ENCODE measurements at places on chromosomes 4 and X. TPM values are rescaled to one million over a fixed set of nuclear protein-coding genes. Genes with fewer than 3 reads are reported as not detected.

DNA sequence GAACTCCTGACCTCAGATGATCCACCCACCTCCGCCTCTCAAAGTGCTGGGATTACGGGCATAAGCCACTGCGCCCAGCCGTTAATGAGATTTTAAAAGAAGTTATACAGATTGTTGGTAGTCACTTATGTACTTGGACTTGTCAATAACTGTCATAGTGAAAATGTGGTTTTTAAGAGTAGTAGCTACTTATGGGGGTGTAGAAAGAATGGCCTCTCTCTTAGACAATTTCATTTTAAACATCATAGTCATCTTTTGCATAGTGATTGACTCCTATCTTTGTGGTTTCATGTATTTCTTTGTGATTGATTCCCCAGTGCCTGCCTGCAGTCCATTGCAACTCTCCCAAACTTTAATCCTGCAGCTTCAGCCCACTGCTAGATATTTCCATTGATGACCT, 17.4 kb downstream of the FAM199X start:
- no peak for DNase-seq

The SFRP2 gene
- 0.82 TPM for total RNA-seq

GRCh38 chr4:83138946-83139345, 24.4 kb upstream of the PLAC8 start:
- DNase-seq = no peak

DNA sequence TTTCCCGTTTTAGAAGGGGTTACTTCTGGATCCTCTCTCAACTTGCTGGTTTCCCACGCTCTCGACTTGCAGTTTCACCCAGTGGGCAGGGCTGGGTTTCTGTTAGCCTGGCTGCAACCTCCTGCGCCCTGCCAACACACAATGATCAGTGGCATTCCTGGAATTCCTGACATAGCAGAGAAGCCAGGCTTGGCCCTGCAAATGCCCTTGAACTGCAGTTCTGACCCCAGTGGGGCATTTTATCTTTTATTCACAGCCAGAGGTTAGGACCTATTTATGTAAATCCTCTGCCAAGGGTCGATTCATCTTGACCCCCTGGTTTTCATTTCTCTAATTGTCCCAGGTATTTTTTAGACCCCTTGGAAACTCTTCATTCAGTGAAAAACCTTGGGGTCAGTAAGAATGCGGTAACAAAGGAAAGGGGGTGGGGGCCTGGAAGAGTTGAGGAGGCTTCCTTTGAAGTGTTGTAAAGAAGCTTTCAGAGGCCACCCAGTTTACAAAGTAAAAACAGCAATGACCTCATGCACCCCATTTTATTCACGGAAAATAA, 217.6 kb downstream of the ZNF674 start:
- DNase-seq = no peak

DNA sequence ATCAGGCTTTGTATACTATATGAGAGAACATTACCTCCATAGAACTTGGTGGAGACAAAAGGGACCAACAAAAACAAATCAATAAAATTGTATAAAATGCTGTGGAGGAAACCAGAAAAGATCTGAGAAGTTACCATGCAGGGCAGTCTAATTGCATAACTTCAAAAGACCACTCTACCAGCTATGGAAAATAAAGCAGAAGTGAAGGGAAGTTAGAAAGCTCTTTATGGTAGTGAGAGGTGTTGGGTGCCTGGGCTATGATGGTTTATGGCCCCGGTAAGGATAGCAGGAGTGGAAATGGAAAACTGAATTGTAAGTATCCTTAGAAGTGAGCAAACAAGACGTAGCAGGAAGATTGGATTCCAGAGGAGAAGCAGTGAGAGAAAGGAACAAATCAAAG, 3.1 kb downstream of the TMEM184C start:
- no peak for DNase-seq

The STATH gene
- total RNA-seq = not detected

DNA sequence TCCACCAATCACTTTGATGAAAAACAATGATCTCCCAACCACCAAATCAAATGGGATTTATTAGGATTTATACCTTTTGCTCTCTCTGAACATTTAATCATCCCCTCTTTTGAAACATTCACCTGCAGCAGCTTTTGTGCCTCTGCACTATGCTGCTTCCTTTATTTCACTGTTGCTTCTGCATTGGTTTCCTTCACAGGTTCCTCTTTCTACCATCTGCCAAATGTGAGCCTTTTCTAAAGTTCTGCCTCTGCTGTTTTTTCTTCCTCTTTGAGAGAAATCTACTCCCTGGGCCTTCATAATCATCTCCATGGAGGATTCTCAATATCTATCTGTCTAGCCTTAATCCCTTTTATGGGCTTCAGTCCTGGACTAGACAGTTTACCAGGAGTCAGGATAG, 24.7 kb downstream of the CUL4B start:
- DNase-seq = no peak

DNA sequence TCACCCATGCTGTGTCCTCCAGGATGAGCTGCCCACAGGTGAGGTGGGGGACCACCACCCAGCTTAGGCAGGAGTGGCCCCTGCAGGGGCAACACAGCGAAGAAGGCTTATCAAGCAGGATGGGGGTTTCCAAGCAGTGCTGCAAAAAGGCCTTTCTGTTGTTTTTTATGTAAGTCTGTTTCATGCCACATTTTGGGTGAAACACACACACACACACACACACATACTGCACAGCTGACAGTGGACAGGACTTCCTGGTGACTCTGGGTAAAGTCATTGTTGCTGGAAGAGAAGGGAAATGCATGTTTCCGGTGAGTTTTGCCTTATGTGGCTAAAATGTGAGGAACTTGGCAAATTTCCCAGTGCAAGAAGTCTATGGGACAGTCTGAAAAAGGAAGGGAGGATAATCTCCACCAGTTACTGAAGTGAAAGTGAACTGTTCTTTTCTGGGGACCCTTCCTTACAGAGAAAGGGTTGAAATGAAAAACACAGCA, 119.2 kb downstream of the IRF2 start:
- no peak for DNase-seq

- no peak for DNase-seq
These were observed 55.3 kb downstream of the PALLD start for GRCh38 chr4:168551945-168552695.

- DNase-seq = no peak
These were observed 123.5 kb downstream of the DCHS2 start for GRCh38 chr4:154368060-154368459.

DNA sequence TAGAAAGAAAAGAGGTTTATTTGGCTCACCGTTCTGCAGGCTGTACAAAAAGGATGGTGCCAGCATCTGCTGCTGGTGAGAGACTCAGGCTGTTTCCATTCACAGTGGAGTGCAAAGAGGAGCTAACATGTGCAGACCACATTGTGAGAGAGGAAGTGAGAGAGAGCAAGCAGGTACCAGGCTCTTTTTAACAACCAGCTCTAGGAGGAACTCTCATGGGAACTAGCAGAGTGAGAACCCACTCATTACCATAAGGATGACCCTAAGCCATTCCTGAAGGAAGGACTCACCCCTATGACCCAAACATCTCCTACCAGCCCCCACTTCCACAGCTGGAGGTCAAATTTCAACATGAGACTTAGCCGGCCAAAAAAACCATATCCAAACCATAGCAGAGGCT, 158.6 kb upstream of the ADGRL3 start:
- no peak for DNase-seq

- DNase-seq = no peak
These were observed 5.0 kb upstream of the MGST2 start for GRCh38 chr4:139660568-139661043.

The PNMA6F gene
- 0.82 TPM for total RNA-seq

- no peak for DNase-seq
These were observed 98.2 kb downstream of the SLC39A8 start for GRCh38 chr4:102247041-102247440.

The WAS gene
- 2.0 TPM for total RNA-seq

GRCh38 chr4:8303485-8304281, 34.1 kb downstream of the HTRA3 start:
- no peak for DNase-seq

DNA sequence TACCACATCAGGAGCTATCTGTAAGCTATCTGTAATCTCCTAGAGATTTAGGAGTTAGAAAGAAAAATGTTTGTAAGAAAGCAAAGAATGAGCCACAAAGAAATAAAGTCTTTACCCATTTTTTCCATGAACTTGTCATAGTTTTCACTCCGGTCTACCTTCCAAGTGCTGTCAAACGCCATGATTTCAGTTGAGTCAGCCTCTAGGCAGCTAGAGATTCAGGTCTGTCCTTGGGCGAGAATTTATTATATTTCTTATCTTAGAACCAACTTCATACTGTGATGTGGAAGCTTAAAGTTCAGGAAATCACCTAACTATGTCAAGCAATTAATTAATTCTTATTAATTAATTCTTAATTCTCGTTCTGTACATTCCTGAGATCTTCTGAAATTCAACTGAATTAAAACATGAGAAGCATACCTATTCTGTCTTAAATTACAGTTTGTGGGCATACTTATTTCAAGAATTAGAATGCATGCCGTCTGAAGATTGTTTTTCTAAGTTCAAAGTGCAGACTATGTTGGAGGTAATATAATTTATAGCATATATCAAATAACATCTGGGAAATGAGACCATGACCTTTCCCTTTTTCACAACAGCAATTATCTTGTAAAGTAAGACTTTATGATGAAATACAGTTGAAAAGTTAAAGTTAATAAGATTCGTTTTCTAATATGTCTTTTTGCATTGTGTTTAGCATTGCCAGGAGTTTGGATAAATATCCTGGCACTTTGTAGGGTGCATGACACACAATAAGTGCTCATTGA, at the start of gene FABP2:
Gene FABP2 (minus strand): TSS at position 218 of the 767 bp plus-strand sequence. CDS start 36 bp downstream, at position 182.
- DNase-seq = no peak

GRCh38 chrX:153727123-153727931, 2.7 kb downstream of the ABCD1 start:
- peak; percentile 71 for DNase-seq

GRCh38 chr4:41323179-41323578, 66.5 kb downstream of the UCHL1 start:
- no peak for DNase-seq

The MAGEA1 gene
- total RNA-seq = not detected

The GPR119 gene
- total RNA-seq = not detected

- peak; percentile 37 for DNase-seq
These were observed 702 bp upstream of the CDKN2AIP start for GRCh38 chr4:183443655-183444213.

GRCh38 chrX:39519566-39520301, 578.0 kb downstream of the BCOR start:
- DNase-seq = no peak

GRCh38 chrX:21666679-21667078, 8.5 kb upstream of the KLHL34 start:
- no peak for DNase-seq

DNA sequence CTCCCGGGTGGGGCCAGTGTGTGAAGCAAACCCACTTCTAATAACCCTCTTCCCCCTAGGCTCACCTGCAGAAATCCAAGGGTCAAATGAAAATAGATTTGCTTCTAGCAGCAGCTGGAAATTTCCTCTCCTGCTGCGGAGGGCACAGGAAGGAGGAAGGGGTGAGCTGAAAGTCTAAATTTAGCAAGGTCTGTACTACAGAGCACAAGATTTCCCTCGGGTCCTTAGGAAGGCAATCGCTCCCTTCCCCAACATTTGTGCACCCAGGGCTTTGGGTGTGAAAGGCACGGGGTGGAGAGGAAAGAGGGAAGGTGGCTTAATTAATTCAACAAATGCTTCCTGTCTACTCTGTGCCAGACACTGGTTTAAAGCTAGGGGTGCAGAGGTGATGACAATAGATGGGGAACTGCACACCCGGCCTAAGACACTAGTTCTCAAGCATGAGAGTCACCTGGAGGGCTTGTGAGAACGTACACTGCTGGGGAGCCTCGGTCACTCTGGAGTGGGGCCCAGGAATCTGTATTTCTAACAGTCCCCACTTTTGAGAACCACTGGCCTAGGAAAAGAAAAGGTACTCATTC, 204.4 kb downstream of the NSUN7 start:
- DNase-seq = no peak

DNA sequence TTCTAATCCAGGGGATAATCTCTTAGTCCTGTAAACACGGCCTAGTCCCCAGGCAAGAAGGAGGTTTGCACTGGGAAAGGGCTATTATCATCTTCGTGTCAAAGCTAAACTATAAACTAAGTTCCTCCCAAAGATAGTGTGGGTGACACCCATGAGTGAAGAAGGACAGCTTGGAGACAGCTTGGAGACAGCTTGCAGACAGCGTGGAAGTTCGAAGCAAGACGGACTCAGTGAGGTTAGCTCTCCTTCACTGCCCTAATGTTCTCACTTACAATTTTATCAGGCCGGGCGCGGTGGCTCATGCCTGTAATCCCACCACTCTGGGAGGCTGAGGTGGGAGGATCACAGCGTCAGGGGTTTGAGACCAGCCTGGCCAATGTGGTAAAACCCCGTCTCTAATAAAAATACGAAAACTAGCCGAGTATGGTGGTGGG, 19.2 kb upstream of the PLCXD1 start:
- DNase-seq = no peak

- no peak for DNase-seq
These were observed 112.9 kb downstream of the PTPN13 start for GRCh38 chr4:86706923-86707597.

The UGT2B15 gene
- not detected for total RNA-seq

The HSFX4 gene
- total RNA-seq = not detected

The RAB39B gene
- 30.6 TPM for total RNA-seq

The BST1 gene
- total RNA-seq = 4.5 TPM

The MAGEA8 gene
- not detected for total RNA-seq

GRCh38 chrX:42128587-42128986, 205.2 kb upstream of the CASK start:
- DNase-seq = no peak

- DNase-seq = no peak
These were observed 5.2 kb downstream of the TFE3 start for GRCh38 chrX:49037883-49038475.

DNA sequence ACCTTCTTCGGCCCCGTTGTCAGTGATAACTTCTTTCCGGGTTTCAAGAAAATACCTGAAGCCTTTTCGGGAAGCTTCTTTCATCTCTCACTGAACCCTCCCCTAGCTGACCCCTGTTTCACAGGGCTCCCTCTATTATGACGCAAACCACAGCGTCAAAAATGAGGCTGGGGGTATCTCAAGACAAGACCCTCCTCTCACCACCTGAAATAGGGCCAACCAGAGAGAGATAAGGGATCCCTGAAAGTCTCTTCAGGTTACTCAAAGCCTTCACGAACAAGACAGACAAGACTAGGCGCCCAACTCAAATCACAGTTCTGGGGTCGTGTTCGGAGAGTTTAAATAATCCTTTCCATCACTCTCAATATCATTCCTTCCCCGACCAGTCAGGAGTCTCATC, 1.2 kb downstream of the PHF8 start:
- DNase-seq = no peak

DNA sequence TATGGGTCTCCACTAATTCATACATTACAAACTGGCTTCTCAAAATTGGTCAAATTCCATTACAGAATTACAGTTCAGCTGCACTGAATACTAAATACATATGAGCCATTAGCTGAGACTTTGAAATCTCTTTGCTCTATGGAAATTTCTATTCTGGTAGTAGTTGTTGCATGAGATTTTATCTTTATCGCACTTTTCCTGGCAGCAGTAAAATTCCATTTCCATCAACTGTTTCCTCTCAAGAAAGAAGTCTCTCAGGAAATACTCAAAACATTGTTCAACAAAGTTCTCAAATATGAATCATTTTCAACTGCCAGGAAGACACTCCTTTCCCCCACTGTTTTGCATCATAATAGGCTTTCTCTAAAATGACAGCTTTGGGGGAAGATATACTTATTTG, 51.3 kb downstream of the ATP11C start:
- DNase-seq = no peak

The IBSP gene
- not detected for total RNA-seq

Data from frontal cortex (tissue), 4 donors.